ENCODE measurements at places on chromosomes 12 and 14.
A peak's percentile ranks its signal among the peaks of the same experiment; 100 is the strongest.

GRCh38 chr14:104554608-104555429, 24.7 kb upstream of the C14orf180 start:
- DNase-seq, result no peak

- DNase-seq, result no peak
Observed at GRCh38 chr14:60679566-60680258, 30.4 kb upstream of the SIX1 start.

- DNase-seq, result no peak
Observed at GRCh38 chr14:49483268-49483667, 102.9 kb downstream of the RPS29 start.

GRCh38 chr12:47885566-47885965, 19.2 kb downstream of the VDR start:
- no peak for DNase-seq

GRCh38 chr14:92471919-92472318, 41.7 kb upstream of the RIN3 start:
- peak; percentile 90 for DNase-seq

DNA sequence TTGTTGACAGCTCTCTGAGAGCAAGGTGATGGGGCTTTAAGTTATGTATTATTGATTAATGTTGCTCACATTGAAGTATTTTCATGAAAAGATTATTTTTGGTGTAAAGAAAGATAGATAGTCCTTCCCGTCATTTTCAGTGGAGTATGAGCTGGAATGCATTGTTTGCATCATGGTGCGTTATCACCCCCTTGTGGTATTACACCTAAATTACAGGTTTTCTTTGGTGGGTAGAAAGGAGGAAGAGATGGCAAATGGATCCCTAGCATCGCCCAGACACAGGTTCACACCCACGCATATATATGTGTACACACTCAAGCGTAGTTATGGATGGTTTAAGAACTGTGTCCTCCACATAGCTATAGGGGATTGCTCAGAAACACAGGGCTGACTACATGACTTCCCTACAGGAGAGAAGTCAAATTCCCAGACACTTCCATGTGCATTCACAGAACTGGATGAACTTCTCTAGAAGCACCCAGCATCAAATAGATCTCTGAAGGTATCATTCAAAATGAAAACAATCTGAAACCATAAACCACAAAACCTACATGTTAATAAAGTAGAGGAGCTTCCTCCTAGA, 14.4 kb upstream of the SERPINA10 start:
- no peak for DNase-seq

GRCh38 chr12:94938583-94938982, 64.9 kb downstream of the NDUFA12 start:
- DNase-seq, result no peak

GRCh38 chr12:115174920-115175319, 490.9 kb upstream of the TBX3 start:
- no peak for DNase-seq

- DNase-seq, result no peak
Observed at GRCh38 chr14:95816539-95816938, 60.1 kb upstream of the TUNAR start.

DNA sequence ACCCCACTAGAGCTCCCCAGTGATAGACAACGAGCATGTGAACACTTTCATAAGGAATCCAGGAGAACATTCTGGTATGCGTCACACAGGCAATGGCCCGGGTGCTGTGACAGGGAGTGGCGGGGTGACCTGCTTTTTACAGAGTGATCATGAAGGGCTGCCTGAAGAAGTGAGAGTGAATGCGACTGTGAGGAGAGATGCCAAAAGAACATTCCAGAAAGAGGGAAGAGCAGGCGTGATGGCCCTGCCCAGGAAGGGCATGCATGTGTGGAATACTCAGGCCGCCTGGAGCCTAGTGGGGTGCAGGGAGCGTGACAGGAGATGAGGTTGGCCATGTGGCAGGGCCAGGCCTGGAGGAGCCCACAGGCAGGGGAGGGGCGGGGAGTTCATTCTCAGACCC, 53.8 kb downstream of the FZD10 start:
- no peak for DNase-seq

DNA sequence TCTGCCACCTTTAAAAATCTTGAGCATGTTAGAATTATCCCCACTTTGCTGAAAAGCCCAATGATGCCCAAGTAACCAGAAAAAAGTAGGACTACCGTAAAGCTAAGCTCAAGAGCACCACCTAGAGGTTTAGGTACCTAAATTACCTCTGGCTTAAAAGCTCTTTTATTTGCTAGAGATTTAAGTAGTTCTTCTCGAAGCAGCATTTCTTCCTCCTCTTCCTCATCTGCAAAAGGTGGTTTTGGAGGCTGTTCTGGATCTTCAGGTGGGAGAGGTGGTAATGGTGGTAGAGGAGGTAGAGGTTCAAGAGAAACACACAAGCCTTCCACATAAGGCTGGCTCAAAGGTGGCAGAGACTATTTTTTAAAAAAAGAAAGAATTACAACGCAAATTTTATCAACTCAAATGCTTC, 26.9 kb downstream of the ZFC3H1 start:
- peak; percentile 41 for DNase-seq

DNA sequence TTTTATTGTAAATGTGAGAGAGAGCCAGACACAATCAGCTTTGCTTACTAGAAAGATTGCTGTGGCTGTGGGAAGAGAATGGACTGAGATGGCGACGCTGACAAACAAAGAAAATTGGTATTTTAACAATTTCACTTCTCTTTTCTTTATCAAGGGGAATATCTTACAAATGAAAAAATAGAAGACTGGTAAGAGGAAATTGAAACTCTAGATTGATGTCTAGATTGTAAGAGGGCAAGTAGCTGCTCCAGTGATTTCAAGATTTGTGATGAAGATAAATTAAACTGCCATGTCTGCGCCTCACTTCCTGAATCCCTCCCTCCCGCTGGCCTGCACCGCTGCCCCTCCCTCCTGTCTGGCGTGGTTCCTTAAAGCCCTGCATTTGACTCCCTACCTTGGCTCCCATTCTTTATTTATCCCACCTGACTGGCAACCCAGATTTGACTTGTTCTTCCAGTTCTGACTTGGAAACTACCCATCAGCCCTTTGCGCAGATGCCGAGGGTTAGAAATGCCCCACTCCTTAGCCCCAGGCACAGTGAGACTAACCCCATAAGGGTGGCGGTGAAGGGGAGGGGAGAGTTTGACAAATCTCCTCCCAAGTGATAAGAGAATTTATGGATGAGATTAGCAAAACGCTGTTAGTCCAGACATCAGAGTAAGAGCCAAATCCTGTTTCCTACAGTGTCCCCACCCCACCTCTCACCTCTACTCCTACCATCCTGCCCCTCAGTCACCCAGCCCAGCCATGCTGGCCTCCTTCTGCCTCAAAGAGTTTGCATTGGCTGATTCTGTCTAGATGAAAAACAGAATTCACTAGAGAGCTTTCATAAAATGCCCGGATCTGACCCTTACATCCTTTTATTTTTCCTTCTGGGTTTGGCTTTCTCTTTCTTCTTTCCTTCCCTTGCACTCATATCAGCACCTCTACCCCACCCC, 125.3 kb upstream of the ATF7IP start:
- no peak for DNase-seq

DNA sequence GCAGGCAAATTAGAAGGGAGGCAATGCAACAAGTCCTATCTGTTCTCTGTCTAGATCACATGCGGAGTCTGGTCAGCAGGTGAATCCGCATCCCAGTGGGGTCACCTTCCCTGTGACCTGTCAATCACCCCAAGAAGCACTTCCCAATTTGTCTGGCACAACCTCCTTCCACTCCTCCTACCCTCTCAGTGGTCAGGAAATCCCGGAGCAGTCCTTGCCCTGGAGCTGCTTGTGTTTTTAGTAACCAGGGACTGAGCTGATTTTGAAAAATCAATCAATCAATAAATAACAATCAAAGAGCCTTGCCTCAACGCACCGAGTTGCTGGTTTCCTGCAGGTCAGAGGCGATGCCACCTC, 572 bp upstream of the ACSS3 start:
- DNase-seq, result no peak

DNA sequence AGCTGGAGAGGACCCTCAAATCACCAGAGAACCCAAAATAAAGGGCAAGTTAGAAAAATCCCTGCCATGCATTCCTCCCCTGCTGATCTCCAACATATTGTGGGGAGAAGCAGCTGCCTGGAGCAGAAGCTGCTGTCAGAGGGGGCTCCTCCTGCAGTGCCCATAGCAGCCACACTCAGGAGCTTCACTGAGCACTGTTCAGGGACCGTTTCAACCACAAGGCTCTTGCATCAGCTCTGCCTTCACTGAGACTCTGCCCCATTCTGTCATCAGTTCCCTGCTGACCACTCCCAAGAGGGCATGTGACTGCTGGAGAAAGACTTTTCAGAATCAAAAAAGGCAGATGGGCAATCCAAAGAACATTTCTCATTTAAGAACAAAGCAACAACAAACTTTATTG, 392.7 kb downstream of the GALC start:
- DNase-seq, result no peak

DNA sequence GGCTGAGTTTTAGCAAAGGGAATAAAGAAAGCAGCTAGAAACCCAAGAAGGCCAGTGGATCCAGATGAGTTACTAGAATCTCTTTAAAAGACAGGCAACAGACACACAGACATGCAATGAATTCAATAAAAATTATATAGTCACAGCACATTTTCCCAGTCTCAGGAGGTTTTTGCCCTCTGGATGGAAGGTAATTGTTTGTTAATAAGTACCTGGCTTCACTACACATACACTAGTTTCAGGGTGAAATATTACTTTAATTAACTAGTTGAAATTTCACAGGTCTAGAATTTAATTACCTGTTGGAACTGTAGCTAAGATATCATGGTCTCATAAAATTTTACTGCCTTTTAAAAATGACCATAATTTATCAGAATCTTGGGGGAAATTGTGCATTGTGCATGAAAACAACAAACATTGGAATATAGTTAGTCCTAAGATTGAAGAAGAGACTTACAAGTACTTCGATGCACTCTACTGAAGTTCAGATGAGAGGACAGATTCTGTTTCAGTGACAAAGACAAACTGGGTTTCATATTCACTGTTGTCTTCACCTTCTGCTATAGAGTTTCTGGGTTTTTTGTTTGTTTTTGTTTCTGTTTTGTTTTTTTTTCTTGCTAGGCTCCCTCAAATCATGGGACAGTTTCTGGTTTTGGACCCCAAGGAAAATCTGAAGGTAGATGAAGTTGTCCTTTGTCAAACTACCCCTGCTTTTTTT, 277.0 kb upstream of the GARIN6 start:
- no peak for DNase-seq

- DNase-seq, result no peak
Observed at GRCh38 chr12:84201976-84202375, 710.6 kb downstream of the SLC6A15 start.

DNA sequence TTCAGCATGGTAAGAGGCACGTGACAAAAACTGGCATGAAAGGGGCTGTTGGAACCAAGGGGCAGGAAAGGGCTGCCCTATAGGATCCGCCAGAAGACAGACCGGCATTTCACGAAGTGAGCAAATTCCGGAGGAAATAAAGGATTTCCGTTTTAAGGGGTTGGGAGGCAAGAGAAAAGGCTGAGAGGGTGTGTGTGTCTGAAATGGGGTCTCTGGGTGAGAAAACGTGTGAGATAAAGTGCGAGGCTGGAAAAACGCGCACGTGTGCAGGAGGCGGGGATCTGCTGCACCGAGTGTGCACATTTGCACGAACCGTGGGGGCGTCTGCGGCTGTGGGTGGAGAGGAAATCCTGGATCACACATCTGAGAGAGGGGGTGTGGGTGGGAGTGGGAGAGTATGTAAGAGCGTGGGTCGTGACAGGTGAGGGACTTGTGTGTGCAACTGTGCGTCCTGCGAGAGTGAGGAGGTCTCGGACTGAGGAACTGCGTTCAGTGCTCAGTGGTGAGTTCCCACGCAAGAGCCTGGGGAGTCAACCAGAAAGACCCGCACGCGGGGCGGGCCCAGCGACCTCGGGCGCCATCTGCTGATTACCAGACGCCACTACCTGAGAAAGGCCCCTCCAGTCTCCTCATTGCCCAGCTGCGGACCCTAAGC, 37.0 kb upstream of the P2RX7 start:
- peak; percentile 82 for DNase-seq

- DNase-seq, result no peak
Observed at GRCh38 chr14:89977668-89978067, 21.9 kb downstream of the TDP1 start.

- DNase-seq, result no peak
Observed at GRCh38 chr12:116354950-116355783, 77.7 kb upstream of the MED13L start.

All from RWPE1 (cell line).